ENCODE measurements at places on chromosomes 11 and 22.
A peak's percentile ranks its signal among the peaks of the same experiment; 100 is the strongest.

DNA sequence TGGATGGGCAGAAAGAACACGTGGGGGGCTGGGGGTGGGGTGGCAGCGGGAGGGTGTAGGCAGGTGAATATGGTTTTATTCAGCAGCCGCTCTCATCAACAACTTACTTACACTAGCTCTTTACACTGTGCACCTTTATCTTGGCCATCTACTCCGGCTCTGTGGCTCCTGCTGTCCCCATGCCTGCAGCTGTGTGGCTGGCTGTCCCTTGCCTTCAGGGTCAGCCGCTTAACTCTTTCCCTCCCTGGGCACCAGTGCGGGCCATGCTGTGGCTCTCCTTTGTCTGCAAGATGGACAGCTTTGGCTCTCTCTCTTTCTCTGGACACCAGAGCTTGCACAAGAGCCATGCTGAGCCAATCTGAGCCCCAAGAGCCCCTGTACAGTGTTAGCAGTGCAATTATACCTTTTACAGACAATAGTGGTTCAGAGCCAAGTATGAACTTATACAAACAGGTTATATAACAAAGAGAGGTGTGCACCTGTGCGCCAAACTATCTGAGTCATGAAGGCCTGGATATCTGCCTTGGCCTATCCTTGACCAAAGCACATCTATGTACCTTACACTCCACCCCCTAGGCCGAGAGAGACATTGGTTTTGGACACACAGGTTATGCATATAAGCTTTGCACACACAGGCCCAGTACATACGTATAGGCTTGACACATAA is 94.3 kb upstream of the CTSC start:
- no peak for DNase-seq

- DNase-seq, result peak; percentile 40
These were observed 108.4 kb downstream of the GGTLC2 start for GRCh38 chr22:22752556-22753477.

DNA sequence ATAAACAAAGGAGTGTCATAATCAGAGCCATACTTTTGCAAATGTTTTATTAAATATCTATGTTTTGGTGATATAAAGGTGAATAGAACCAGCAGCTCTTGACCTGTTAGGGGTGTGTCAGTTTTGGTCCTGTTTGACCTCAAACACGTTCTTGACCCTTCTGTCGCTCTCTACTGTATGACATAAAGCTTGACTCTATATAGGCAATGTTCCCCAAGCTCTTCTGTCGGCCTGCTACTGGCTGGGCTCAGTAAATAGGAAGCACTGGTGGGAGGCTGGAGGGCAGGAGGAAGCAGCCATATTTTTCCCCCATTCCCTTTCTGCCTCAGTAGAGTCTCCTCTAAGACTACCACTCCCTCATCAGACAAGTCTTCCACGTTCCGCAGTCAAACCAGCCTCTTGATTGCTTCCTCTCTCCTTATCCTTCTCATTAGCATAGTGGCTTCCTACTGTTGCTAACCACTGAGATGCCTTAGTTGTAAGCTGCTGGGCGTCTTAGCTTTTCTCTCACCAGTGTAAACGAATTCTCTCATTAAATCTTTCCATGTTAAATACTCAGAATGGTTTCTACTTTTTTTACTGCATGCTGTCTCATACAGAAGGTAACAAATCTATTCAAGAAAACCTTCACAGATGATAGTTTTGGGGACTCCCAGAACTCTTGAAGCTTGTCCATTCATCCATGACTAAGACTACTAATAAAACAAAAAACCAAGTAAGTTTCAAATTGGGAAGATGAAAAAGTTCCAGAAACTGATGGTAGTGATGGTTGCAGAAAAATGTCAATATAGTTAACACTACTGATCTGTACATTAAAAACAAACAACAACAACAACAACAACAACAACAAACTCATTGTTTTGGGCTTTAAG is 3.3 kb downstream of the NPAT start:
- no peak for DNase-seq

DNA sequence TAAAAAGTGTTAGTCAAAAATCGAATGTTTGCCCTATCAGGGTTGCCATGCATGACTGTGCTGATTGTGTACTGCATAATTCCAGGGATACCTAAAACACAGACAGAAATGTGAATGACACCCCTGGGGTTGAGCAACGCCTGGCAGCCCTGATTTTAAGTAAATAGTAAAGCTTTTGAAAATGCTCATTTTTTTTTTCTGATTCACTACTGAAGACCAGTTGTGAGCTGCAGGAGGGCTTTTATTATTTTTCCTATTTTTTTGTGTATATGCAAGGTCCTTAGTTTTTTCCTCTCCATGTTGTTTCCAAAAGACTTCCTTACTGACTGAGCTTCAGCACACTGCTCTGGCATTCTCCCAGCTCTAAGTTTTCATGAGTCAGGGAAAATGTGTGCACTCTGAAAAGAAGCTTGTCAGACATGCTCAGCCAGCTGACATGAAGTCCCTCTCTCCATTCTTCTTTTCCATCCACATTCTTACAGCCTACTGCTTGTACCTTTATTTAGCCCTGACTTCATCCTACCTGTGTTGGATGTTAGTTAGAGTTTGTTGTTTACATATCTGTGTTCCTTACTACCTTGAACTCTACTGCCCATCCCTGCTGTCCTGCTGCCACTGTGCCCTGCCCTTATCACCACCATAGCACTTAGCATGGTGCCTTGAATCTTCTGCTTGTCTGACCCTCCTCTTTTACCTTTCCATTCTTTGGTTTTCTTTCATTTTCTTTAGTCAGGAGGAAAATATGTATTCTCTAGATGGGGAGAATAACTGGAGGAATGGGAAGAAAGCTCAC is 79.5 kb downstream of the HORMAD2 start:
- no peak for DNase-seq

GRCh38 chr11:17368551-17368950 is 17.0 kb downstream of the NCR3LG1 start:
- DNase-seq, result no peak

GRCh38 chr11:64456509-64457320 is 97.8 kb downstream of the RPS6KA4 start:
- DNase-seq, result no peak

DNA sequence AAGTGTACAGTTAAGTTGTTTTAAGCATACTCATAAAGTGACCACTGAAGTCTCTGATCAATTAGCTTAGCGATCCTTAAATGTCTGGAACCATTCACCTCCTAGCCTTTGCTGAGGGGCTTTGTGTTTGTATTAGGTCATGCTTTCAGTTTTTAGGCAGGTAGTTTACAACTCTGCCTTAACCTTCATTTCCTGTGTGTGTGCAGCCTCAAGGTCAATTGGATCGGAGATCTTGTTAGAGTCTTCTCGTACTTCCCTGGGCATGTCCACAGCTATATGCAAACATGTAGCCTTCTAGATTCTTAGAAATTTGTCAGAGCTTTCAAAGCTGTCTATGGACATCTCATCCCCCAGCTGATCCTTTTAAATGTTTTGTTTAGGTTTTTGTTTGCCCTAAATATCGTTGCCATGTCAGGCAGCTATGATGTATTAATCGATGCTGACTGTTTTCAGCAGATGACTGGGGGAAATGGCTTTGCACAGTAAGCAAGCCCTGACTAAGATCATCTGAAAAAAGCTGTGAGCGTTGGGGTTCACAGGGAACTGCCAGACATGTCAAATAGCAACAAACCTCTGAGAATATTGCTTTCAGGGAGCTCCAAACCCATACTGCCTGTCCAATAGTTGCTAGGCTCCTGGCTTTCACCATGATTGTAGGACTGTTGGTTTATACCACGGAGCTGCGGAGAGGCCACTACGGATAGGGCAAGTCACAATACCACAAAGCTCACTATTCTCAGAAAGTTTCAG is 45.6 kb downstream of the GLYAT start:
- DNase-seq, result no peak

DNA sequence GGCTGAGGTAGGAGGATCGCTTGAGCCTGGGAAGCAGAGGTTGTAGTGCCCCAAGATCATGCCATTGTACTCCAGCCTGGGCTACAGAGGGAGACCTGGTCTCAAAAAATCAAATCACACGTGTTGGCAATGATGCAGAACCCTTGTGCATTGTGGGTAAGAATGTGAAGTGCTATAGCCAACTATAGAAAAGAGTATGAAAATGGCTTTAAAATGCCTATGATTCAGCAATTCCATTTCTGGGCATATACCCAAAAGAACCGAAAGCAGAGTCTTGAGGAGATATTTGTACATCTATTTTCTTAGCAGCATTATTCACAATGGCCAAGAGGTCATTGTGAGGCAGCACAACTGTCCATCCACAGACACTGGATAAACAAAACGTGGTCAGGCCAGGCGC is 2.6 kb upstream of the FADS3 start:
- no peak for DNase-seq

DNA sequence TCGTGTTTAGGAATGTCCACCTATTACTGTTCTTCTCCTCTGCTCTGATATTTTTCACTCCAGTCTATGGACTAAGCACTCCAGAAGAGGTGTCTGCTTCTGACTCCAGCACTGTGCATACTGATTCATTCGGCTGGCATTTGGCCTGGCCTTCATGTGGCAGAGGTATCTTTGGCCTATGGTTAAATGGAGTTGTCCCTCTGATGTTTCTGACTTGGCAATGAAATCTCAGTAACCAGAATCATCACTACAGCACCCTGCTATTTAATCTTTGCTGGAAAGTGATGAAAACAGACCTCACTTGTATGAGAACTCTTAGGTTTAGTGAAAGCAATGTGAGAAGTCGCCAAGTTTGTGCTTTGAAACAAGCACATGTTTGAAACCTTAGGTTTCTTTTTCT is 155.2 kb downstream of the MAML2 start:
- no peak for DNase-seq

DNA sequence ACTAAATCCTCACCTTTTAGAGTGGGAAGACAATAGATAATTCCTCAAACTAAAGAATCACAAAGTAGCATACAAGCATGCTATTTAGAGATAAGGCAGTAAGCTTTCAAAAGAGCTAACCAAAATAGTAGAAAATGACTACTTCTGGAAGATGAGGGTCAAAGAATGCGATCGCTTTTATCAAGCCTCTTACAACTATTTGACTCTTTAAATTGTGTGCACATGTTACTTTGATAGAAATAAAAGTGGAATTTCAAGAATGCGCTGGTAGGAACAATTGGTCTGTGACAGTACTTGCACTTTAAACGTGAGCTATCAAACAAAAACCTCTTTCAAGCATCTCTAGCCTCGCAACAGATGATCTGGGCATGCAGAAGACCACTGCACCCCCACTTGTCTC is 97.3 kb downstream of the COMMD9 start:
- DNase-seq, result no peak

- DNase-seq, result no peak
These were observed 1.5 kb downstream of the SIDT2 start for GRCh38 chr11:117180020-117180419.

DNA sequence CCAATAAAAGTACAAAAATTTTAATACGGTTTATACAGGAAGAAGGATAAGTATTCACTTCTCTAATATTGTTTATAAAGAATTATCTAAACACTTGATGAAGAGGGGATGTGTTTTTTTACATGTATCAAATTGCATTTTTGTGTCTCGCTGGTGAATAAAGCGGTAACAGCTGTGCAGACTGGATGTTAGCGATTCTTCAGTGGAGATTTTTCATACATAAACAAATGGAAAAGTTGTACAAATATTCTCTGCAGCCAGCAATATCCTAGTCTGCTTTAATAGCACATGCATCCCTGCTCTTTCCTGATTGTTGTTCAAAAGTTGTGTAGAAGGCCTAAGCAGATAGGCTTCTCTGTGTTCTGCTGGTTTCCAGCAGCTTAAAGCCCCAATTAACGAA is 369.3 kb downstream of the SOX6 start:
- DNase-seq, result no peak

- no peak for DNase-seq
These were observed 723 bp downstream of the HSCB start for GRCh38 chr22:28742562-28742962.

GRCh38 chr11:115627666-115628460 is 123.6 kb upstream of the CADM1 start:
- DNase-seq, result no peak

DNA sequence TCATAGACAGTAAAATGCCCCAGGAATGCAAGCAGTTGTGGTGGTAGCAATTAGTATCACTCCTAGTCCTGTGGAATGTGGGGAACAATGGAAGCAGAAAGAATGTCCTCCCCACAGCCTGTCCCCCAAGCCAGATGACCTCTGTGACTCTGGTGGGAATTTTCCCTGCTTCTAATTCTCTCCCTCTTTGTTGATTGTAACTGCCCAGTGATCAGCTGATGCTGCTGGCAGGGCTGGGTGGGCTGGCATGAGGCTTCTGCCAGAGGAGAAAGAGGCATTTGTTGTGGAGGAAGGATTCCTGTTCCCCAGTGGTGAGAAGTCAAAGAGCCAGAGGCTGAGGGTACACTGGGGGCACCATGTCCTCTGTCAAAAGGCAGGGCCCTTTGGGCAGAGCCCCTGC is 116.7 kb upstream of the NCAM1 start:
- DNase-seq, result no peak

GRCh38 chr11:64449381-64450167 is 90.6 kb downstream of the RPS6KA4 start:
- peak; percentile 60 for DNase-seq

GRCh38 chr22:38729946-38730345 is 24.2 kb downstream of the GTPBP1 start:
- no peak for DNase-seq

GRCh38 chr11:80916173-80916798 is 1475.5 kb upstream of the TENM4 start:
- DNase-seq, result no peak

Data from stimulated activated effector memory CD8-positive, alpha-beta T cell treated with anti-CD3 and anti-CD28 coated beads, Interleukin-12 subunit alpha, Interleukin-12 subunit beta, amount 100 ng/mL, for 72 hours (primary cell).